ENCODE measurements at places on chromosomes 2 and 18.

- no peak for DNase-seq
Observed at GRCh38 chr2:7867867-7868266, 814.0 kb upstream of the ID2 start.

DNA sequence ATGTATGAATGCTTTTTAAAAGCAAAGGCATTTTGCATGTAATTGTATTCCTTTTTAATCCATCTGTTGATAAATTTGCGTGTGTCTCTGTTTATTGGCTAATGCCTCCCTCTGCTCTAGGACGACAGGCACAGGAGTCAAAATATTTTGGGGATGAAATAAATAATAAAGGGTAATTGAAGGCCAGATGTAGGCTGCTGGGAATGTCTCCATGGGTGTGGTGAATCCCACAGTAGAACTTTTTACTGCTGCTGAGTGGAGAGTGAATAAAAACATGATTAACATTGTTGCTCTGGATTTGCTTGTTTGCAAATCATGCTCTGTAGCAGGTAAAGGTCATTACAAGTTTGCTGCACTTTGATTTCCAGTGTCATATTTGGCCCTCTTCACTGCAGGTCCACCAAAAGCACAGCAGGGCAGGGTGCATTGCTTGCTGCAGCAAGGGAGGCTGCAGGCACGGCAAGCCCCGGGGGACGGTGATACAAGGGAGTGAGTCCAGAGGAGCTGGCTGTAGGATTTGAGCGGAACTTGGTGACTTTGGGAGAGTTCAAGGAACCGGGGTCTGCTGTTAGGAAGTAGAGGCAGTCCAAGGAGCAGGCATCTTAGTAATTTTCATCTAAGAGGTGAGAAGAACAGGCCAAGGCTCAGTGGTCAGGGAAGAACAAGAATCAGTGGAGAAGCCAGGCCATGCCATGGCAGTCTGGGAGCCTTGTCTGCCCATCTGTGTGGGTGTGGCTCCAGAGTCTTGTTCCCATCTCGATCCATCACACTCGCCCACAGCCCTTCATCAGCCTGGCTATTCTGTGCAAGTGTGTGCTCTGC lies 201.5 kb upstream of the RAB6C start:
- DNase-seq = no peak

- peak; percentile 74 for DNase-seq
Observed at GRCh38 chr18:32714571-32715148, 58.2 kb downstream of the KLHL14 start.

- no peak for DNase-seq
Observed at GRCh38 chr2:98391581-98392270, 45.5 kb downstream of the CNGA3 start.

GRCh38 chr2:236338495-236339184 lies 74.4 kb upstream of the ASB18 start:
- no peak for DNase-seq

DNA sequence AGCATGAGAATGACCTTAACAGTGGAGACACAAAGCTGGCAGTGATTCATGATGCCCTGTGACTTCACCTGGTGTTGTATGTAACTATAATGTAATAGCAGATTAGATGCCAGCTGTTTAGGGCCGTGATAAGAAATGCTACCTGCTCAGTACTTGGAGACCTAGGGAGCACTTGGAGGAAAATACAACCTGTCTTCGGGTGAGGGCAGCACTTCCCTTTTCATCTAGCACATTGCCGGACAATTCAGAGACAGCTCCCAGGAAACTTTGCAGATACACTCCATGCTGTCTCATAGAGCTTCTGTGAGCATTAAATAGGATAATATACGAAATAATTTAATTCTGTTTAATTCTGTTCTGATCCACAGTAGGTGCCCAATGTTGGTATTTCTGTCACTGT lies 668.5 kb downstream of the TSN start:
- DNase-seq = no peak

GRCh38 chr2:105042189-105042588 lies 4.3 kb downstream of the MRPS9 start:
- DNase-seq = no peak
